ENCODE measurements at places on chromosomes 12 and 14. TPM values are rescaled to one million over a fixed set of nuclear protein-coding genes. Genes with fewer than 3 reads are reported as not detected.

HOXC13 gene
- total RNA-seq: 1.9 TPM

BDKRB1 gene
- 2.3 TPM for total RNA-seq

DNA sequence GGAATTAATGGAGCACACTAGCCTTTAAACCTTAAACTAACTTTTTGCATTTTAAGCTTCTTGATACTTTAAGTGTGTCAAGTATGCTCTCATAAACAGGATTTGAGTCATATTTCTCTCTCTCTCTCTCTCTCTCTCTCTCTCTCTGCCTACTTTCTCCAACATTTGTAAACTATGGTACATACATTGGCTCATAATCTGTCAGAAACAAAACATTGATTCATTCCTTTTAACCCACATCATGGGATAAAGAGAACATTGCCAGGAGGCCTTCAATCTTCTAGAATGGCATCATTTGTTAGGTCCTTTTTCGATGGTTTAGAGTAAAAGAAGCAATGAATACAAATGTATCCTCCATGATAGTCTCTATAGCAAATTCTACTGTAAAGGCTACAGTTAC is 81.6 kb upstream of the RERGL start:
- no peak for DNase-seq
- no peaks in the 10 kb centered on the region for H3K27me3 ChIP-seq
- no peaks in the 10 kb centered on the region for H3K4me1 ChIP-seq

- H3K27me3 ChIP-seq: no peaks in the 10 kb centered on the region
- H3K4me3 ChIP-seq: no peak overlapping the region
- no peak for DNase-seq
- H3K27ac ChIP-seq: no peak overlapping the region
Measured at GRCh38 chr14:24379907-24380730, 12.1 kb downstream of the NFATC4 start.

GRCh38 chr14:37585101-37585511 is 9.9 kb downstream of the FOXA1 start:
- H3K4me1 ChIP-seq: no peaks in the 10 kb centered on the region
- no peaks in the 10 kb centered on the region for H3K27me3 ChIP-seq
- DNase-seq: no peak
- H3K27ac ChIP-seq: no peak overlapping the region
- H3K4me3 ChIP-seq: no peak overlapping the region

- peak overlapping the region; percentile 64 for H3K27ac ChIP-seq
- peaks cover 15% of the 10 kb centered on the region for H3K4me1 ChIP-seq
- H3K4me3 ChIP-seq: no peak overlapping the region
- H3K27me3 ChIP-seq: no peaks in the 10 kb centered on the region
Measured at GRCh38 chr12:78703820-78704525, 160.6 kb upstream of the SYT1 start.

RNFT2 gene
- total RNA-seq: 10.4 TPM

- no peaks in the 10 kb centered on the region for H3K4me1 ChIP-seq
- no peaks in the 10 kb centered on the region for H3K36me3 ChIP-seq
- H3K4me3 ChIP-seq: no peak overlapping the region
- no peak for DNase-seq
Measured at GRCh38 chr12:46082490-46083200, 92.3 kb upstream of the SCAF11 start.

Measured in SJCRH30 (cell line).